ENCODE measurements at places on chromosomes 6 and 20.

GRCh38 chr6:159041181-159041580 is 3.6 kb downstream of the TAGAP start:
- no peak for DNase-seq

DNA sequence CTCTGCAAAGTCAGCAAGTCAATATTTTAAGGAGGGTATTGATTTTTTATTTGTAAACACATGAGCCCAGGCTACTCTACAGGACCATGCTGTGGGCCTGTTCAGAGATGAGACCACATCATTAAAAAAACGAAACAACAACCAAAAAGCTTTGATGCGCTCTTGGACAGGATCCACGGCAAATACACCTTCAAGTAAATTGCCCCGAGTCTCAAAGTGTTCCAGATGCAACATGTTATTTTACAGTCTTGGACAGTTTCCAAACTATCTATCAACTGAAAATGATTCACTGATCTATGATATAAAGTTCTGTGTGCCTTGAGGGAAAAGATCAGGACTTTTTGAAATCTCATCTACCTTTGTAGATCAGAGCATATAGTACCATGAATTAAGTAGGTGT is 25.8 kb upstream of the CARMIL1 start:
- DNase-seq = no peak

- DNase-seq = no peak
Measured at GRCh38 chr6:50278663-50279062, 228.9 kb upstream of the DEFB112 start.

DNA sequence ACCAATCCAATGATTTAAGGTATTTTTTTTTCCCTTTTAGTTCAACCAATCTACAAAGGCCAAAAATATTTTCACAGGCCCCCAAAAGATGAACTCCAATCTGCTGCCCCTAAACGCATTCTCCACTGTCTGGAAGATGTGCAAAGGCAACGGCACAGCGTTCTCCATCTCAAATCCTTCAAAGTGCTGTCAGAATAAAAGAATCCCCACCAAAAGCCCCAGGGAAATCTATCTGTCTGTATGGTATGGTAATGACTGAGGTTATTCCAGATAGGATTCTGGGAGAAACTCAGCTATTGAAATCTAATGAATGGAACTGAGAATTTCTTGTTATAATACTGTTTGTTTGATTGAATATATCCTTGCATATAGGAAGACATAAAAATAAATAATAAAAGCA is 217.8 kb upstream of the CCN2 start:
- DNase-seq = no peak

DNA sequence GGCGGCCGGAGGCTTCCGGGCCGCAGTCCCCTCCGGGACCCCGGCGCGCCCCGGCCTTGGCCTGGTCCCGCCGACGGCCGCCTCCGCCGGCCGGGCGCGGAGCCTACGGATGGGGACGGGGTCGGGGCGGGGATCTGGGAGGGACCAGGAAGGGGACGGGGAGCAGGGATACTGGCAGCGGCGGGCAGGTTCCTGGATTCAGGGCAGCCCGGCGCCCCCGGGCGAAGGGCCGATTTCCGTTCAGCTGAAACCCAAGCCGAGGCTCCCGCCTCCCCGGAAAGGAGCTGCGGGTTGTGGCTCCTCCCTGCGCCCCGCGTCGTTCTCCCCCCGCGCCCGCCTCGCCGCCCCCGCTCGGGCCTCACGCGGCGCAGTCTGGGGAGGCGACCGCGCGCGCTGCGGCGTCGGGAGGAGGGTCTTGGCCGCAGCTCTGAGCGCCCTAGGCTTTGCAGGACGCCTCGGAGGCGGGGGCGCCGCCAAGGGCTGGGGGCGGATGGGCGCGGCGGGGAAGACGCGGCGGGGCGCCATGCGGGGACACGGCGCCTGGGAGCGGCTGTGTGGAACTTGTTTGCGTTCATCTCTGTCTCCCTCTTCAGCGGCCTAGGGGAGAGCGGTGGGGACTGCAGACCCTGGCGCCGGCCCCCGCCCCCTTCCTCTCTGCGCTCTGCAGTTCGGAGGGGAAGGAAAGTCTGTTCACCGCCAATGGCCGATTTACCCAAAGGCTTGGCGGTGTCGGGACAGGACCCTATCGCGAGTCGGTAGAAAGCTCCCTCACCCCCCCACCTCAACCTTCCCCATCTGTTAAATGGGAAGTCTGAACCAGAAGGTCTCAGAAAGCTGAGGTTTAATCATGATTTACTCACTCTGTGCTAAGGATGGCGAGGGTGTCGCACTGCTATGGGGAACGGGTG is 22.7 kb upstream of the TMEM181 start:
- DNase-seq = no peak

DNA sequence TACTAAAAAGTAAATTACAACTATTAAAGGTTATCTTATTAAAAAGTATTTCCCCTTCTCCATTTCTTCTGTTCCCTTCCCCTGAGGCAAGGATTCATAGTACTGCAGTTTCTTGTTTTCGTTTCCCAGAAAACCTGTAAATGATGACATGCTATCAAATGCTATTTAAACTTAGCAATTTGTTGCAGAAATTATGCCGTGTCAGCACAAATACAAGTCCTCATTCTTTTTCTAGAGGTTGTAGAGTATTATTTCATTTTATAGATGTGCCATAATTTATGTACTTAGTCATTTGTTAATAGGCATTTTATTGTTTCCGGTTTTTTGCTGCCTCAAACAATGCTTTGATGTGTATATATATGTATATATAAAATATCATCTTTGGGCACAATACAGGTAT is 268.4 kb downstream of the PLCB1 start:
- no peak for DNase-seq

DNA sequence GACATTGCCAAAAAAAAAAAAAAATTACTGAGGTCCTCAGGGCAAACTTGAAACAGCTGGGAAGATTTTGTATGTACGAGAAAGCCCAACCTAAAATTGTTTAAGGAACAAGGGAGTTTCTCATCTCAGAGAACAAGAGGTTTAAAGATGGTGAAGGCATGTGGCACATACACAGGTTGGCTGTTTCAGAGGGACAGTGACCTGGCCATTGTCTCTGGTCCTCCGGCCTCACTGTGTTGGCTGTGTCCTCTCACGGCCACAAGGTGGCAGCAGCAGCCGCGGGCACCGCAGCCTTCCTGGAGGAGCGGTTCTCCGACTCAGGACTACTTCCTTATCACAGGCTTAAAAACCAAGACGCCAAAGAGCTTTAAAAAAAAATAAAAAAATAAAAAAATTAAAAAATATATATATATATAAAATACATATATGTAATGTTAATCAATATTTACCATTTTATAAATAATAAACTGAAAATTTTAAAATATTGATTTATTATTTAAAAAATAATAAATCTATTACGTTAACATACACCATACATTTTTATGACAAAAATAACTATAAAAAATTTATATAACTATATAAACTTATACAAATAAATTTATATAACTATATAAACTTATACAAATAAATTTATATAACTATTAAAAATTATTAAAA is 52.8 kb downstream of the GTF2H5 start:
- DNase-seq = no peak

GRCh38 chr6:20433929-20434328 is 32.2 kb downstream of the E2F3 start:
- no peak for DNase-seq

DNA sequence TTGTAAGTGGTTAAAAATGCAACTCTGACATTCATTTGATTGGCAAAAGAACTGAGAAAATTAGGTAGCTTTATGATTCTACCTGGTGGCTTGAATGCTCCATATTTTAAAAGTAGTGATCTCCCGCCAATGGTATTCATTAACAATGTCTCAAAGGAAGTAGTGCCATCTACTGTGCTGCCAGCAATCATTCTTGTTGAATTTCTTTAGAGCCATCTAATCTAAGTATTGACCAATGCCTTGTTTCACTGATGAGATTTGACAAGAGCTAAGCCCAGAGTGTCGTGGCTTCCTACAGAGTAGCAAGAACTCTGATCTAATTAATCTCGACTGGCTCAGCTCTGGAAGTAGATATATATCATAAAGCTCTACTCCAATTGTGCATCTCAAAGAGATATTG is 696.7 kb downstream of the C6orf118 start:
- no peak for DNase-seq

- DNase-seq = no peak
Measured at GRCh38 chr6:31528307-31528777, 420 bp upstream of the MCCD1 start.

DNA sequence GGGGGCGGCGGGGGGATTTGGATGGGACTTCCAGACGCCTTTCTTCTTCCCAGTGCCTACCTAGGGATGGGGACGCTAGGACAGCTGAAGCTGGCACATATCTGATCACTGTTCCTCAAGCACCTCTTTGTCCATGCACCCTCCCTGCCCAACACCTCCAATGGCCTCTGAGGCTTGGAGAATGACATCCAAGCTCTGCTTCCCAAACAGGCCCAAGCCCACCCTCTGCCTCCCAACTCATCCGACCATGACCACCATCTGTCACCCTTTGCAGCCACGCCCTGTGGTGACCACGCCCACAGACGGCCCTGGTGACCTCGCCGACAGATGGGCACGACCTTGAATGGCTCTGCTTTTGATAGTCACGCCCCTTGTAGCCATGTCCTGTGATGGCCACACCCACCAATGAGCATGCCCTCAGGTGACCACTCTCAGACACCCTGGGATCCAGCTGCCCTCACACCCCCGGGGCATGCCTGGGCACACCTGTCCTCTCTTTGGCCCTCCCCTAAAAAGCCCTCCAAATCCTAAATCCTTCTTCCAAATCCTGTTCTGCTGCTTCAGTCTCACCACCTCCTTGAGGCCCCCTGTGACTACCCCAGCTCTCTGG is 51.0 kb downstream of the SSR1 start:
- no peak for DNase-seq

DNA sequence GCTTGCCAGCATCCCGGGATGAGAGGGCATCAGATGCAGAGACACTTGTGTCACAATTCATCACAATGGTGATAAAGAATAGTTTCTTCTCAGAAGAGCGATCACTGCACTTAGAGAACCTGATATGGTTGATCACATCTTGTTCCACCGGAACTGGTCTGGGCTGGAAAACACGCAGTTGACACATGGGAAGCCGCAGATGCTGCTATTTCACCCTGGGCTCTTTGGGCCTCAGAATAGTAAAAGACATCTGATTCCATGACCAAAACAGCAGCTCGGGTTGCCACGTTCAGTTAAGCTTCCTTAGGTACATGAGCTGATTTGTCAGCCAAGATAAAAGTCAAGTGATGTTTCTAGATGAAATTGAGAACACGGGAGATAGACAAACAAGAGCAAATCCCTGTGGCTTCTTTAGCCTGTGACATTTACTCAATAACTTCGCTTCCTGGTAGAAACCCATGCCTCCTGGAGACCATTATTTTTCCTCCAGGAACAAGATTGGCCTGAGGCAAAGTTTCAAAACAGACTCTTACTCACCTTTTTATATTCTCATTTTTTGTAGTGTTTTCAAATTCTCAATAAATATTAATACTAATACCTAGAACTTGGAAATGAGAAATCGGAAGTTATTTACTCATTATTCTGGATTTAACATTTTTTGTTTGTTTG is 59.4 kb downstream of the TRMT6 start:
- DNase-seq = no peak

- no peak for DNase-seq
Measured at GRCh38 chr6:74578339-74578738, 627.5 kb downstream of the COL12A1 start.

DNA sequence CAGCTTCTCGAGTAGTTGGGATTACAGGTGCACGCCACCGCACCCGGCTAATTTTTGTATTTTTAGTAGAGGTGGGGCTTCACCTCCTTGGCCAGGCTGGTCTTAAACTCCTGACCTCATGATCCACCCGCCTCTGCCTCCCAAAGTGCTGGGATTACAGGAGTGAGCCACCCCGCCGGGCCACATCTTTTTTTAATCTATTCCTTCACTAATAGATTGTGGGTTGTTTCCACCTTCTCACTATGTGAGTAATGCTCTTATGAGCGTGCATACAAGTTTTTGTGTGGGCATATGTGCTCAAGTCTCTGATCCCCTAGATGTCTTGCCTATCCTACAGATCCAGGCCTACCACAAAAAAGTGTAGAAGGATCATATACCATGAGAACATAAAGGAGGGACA is 30.7 kb downstream of the CARMIL1 start:
- DNase-seq = no peak

- DNase-seq = no peak
Measured at GRCh38 chr6:69792292-69792691, 4.5 kb downstream of the LMBRD1 start.

GRCh38 chr6:148200781-148201180 is 141.9 kb upstream of the SASH1 start:
- no peak for DNase-seq

GRCh38 chr6:50271266-50271665 is 221.5 kb upstream of the DEFB112 start:
- no peak for DNase-seq

DNA sequence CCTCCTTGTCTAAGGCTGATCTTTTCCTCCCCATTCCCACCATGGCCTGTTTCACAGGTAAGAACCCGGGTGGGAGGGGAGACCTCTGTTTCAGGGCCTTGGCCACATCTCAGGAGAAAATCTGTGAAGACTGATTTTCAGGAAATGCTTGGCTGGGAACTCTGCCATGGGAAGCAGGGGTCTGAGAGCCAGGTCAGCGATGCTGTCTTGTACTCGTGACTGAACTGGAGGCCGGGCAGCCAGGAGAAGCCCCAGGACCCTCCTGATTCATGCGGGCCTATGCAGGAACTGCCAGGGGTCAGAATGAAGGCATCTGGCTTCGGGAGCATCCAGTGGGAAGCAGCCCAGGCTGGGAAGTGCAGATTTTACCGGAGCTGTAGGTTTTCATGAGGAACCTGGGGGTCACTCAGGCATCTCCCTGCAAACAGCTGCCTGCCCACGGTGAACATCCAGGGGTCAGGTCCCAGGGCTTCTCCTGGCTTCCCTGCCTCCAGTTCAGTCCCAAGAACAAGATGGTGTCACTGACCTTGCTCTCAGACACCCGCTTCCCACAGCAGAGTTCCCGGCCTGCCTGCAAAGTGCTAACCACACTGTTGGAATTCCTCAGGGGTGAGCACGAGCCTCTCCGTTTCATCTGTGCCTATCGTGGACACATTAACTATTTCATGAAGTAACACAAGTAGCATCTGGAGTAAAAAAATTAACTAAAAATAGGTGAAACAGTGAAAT is 90.2 kb upstream of the SULF2 start:
- no peak for DNase-seq

DNA sequence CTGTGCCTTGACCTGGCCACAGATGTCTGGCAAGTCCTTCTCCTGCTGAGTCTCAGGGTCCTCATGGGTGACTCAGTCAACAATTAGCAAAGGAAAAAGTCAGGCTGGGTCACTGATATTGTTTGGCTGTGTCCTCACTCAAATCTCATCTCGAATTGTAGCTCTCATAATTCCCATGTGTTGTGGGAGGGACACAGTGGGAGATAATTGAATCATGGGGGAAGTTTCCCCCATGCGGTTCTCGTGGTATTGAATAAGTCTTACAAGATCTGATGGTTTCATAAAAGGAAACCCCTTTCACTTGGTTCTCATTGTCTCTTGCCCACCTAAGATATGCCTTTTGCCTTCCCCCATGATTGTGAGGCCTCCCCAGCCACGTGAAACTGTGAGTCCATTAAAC is 45.7 kb downstream of the PREX1 start:
- DNase-seq = no peak

- no peak for DNase-seq
Measured at GRCh38 chr6:159756508-159756907, 5.3 kb upstream of the ACAT2 start.

- no peak for DNase-seq
Measured at GRCh38 chr20:39146394-39146793, 184.2 kb downstream of the DHX35 start.
